Mesendoderm (in vitro differentiated cells): ENCODE measurements at places on chromosomes 7 and 10.

- DNase-seq: no peak
Measured at GRCh38 chr7:37092548-37092947, 356.1 kb downstream of the ELMO1 start.

DNA sequence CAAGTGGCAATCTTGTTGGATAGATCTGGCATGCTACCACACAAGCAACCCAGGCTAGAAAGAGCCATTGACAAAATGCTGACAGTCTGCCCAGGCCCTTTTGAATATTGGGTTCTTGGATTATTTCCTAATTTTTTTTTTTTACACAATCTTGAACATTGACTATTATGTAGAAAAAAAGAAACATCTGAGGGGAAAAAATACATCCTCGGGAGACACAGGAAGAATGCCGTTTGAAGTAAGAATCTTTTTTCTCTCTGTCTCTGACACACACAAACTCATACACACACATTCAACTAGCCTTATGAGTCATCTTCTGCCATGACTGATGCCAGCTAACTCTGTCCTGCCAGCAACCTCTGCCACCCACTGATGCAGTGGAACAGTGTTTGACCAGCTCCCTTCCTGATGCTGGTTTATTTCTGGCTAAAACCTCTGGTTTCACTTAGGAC lies 47.2 kb downstream of the SORBS1 start:
- DNase-seq: no peak

DNA sequence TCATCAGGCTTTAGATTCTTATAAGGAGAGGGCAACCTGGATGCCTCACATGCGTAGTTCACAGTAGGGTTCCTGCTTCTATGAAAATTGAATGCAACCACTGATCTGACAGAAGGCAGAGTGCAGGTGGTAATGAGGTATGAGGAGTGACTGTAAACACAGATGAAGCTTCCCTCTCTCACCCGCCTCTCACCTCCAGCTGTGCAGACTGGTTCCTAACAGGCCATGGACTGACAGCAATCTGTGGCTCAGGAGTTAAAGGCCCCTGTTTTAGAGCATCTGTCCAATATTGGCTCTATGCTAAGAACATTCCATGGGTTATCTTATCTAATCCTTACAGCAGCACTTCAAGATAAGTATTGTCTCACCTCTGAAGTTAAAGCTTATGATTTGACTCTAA lies 213.5 kb upstream of the NRP1 start:
- peak; percentile 43 for DNase-seq

GRCh38 chr7:33909318-33909717 lies 4.0 kb downstream of the BMPER start:
- DNase-seq: no peak

- no peak for DNase-seq
Measured at GRCh38 chr7:55157764-55158105, 138.9 kb downstream of the EGFR start.

DNA sequence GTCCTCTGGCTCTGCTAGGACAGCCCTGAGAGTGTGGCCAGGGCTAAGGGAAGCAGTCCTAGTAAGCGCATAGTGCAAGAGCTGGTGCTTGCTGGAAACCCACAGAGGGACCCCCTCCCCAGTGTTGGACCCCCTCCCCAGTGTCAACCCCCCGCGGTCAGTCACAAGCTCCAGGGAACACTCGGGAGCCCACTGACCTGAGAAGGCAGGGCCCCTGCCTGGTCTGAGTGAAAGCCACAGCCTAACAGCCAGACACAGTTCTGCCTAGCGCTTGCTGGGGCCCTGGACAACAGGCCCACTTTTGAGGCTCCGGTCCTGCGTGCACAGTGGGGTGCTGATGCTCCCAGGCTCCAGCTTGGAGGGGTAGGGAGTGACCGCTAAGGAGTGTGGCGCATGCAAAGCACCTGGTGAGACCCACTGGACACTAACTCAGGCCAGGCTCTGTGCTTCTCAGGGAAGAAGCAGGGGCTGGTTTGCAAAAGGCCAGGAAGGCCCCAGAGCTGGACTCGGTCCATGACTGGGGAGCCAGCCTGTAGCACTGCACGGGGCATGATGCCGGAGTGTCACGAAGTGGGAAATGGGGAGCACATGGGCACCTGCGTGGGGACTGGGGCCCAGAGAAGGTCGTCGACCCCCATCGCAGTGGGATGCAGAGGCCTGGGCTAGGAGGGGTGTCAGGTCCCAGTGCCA lies 175.8 kb upstream of the PPP2R2D start:
- no peak for DNase-seq

DNA sequence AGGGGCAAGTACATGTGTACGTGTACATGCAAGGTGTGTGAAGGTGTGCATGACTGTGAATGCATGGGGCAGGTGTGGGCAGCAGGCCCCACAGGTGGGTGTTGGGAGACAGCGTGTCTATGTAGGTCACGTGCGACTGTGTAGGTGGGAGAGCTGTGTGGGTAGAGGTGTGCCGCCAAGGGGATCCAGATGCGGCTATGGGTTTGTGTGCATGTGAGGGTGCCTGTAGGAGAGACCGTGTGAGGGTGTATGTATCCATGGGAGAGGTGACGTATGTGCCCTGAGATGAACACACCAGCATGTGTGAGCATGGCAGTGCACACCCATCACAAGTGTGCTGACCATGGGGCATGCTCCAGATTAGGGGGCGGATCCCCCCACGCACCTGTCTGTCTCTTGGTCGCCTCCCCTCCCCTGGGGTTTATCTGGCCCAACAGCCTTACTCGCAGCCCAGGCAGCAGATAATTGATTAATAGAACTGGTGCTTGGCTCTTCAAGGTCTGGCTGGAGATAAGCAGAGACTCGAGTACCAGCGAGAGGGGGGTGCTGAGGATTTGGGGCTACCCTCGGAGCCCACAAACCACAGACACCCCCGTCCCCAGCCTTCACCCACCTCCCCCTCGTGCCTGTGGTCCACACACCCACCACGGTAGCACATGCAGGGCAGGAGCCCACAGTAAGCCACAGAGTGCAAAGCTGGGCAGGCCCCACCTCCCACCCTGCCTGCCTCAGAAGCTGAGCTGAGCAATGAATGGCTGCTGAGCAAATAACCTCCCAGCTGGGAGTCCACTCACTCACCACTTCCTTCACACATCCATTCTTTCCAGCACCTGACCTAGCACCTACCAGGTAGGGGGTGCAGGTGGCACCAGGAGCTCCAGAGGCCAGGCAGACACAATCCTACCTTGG lies 41.4 kb upstream of the ZMIZ1 start:
- DNase-seq: no peak
